ENCODE measurements at places on chromosomes 5 and 9.

DNA sequence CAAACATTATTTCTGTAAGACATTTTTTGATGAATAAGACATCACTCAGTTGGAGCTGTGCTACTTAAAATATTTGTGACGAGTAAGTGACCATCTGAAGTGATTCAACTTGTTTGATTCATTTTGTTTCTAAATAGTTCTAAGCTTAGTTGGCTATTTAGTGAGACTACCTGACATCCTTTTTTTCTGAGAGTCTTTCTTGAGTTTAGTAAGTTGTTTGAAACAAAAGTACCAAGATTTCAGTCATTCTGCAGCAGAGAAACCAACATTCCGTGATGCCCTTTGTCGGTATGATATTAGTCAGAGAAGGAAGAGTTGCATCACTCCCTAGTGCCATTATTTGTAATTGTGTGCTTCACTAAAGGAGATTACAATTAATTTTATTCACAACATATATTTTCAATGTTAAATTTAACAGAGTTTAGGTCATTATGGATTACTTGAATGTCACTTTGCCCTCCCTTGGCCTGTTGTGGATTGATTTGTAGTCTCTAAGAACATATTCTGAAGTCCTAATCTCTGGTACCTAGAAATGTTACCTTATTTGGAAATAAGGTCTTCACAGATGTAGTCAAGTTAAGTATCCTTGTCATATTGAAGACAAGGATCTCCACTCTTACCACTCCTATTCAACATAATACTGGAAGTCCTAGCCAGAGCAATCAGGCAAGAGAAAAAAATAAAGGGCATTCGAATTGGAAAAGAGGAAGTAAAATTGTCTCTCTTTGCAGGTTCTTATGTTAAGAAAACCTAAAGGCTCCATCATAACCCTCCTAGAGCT, 212.2 kb downstream of the PCSK1 start:
- DNase-seq, result no peak

GRCh38 chr5:19047277-19047676, 940.7 kb downstream of the CDH18 start:
- DNase-seq, result no peak

DNA sequence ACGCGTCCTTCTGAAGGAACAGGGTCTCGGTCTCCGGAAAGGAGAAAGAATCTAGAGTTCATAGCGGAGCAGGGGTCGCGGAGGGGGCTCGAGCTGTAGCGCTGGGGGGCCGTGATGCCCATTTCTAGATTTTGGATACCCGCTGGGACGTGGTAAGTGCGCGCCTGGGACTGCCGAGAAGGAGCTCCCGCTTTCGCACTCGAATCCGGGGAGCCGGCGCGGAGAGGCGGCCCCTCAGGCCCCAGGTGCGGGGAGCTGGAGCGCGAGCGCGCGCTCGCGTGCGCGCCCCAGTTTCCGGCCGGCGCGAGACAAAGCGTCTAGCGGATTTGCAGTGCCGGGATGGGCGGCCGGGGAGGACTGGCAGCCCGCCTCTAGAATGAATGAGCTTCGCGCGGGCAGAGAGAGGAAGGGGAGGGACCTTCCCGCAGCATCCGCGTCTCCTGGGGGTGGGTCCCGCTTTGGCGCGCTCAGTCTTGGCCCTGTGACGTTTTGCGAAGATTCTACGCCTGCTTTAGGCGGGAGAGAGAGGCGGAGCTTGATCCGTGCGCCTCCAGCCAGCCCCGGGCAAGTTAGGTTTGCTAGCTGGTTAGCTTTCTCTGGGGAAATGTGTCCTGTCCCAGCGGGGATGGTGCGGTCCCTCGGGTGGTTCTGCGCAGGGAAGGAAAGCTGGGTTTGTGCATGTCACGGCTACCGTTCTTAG, 1.2 kb downstream of the LMNB1 start:
- peak; percentile 93 for DNase-seq

- no peak for DNase-seq
Observed at GRCh38 chr9:91503673-91504081, 80.0 kb upstream of the NFIL3 start.

GRCh38 chr9:69317894-69318293, 7.1 kb upstream of the ENTREP1 start:
- DNase-seq, result no peak

- no peak for DNase-seq
Observed at GRCh38 chr5:135013947-135014570, 20.0 kb downstream of the PITX1 start.

DNA sequence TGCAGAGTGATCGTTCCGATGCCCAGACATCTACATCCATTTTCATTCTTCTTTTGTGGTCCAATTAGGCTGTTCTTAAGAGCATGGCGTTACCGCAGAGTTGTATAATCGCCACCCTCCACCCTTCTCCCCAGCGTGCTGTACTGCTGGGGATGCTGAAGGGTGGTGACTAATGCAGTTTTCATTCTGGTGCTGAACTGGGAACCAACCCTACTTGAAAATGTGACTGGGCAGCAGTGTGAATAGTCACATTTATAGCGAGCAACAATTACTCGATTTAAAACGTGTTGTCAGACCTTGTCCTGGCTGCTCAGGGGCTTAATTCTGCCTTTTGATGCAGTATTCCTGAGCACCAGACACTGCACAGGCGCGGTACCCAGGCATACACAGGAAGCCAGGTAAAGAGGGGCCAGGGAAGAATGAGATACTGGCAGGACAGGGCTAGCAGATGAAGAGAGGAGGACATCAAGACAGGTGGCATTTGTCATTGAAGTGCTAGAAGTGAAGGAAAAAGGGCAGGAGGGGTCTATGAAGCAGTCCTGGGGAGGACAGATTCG, 719 bp upstream of the ISCA1 start:
- DNase-seq, result no peak

- DNase-seq, result no peak
Observed at GRCh38 chr5:1205255-1206180, 4.1 kb downstream of the SLC6A19 start.

GRCh38 chr5:147504011-147504410, 5.9 kb downstream of the DPYSL3 start:
- no peak for DNase-seq

- DNase-seq, result peak; percentile 21
Observed at GRCh38 chr5:139847091-139847490, 51.5 kb downstream of the PSD2 start.

DNA sequence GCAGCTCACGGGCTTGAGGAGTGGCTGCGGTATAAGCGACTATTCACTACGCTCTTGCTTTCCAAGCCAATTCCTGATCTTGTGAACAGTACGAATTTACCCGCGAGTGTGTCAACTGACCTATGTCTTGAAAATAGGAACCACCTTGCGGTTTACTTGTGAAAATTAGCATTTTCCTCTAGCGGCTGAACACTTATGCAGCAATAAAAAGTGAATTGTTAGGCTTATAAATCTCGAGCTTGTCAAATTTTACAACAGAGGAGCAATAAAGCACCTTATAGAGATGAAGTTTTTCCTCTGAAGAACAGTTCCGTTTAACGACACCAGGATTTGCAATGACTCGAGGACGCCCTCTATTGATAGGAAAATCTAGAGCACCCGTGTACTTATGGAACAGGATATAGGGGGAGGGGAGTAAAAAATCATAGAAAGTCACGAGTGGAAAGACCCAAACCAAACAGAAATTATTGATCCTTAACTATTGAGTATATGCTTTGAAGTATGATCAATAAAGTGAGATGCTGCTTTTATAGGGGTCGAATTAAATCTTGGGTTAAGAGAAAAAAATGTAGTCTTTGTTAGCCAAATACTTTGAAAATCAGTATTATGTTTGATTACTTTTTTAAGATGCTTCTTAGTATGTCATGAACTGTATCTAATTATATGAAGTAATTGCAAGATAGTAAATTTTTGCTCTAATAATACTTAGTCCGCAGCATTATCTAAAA, 1.9 kb upstream of the RGMB start:
- no peak for DNase-seq

GRCh38 chr5:29277642-29278041, 1915.8 kb upstream of the CDH6 start:
- no peak for DNase-seq

DNA sequence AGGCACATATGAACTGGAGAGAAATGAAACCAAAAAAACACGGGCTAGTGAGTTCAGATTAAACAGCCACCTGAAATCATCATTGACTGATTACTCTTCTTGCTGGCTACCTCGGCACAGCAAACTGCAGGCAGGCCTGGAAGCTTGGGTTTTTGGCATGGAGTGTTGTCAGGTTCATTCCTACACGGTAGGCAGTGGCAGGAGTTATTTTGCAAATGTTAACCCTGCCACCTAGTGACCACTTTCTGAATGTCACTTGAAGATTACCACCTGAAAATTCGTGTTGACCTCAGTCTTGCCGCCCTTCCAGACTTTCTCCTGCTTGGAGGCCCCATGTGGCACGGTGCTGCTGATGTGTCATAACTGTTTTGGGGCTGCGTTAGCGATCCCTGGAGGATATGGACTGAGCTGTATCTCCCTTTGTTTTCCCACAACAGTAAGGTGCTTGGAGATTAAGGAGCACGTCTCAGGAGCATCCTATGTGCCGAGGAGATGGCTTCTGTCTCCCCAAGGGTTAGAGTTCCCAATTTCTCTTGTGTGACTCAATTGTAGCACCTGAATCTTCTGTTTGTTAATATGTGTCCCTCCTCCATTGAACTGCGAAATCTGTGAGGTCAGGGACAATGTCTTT, 12.7 kb upstream of the CD180 start:
- DNase-seq, result peak; percentile 73

- DNase-seq, result no peak
Observed at GRCh38 chr9:127112735-127113161, 9.7 kb downstream of the ANGPTL2 start.

- no peak for DNase-seq
Observed at GRCh38 chr9:131180454-131180853, 55.1 kb downstream of the NUP214 start.

- no peak for DNase-seq
Observed at GRCh38 chr9:81656004-81656403, 33.3 kb downstream of the TLE1 start.

DNA sequence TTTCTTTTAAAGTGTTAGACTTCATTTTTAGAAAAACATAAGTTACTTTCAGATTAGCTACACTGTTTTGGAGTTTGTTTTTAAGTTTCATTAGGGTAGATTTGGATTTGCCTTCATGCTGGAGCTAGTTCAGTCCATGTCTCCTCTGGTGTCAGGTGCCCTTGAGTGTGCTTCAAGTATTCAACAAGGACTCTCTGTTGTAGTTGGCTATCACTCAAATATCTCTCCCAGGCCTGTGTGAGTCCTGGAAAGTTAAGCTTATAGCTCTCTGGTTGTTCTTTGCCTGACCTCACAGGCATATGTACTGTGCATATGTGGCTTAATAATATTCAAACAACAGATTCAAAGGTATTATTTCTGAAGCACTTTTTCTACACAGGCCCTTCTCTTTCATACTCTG, 45.4 kb downstream of the PTBP3 start:
- no peak for DNase-seq

DNA sequence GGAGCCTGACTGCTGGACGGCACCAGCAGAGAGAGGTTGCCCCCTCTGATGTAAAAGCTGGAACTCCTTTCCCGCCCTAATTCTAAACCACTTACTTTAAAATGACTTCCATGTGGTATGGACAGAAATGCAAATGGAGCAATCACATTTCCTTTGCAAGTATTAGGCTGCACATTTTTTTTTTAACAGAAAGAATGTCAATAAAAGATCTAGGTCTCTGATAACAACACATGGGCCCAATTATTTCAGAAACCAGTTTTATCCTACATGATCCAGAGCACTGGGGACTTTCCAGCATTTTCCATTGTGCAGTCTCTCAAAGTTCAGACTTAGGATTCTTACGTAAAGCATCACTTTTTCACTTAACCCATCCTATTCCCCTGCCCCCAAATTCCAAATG, 203.7 kb downstream of the NXNL2 start:
- DNase-seq, result no peak

- DNase-seq, result no peak
Observed at GRCh38 chr5:74056107-74056788, 430.3 kb downstream of the ARHGEF28 start.

DNA sequence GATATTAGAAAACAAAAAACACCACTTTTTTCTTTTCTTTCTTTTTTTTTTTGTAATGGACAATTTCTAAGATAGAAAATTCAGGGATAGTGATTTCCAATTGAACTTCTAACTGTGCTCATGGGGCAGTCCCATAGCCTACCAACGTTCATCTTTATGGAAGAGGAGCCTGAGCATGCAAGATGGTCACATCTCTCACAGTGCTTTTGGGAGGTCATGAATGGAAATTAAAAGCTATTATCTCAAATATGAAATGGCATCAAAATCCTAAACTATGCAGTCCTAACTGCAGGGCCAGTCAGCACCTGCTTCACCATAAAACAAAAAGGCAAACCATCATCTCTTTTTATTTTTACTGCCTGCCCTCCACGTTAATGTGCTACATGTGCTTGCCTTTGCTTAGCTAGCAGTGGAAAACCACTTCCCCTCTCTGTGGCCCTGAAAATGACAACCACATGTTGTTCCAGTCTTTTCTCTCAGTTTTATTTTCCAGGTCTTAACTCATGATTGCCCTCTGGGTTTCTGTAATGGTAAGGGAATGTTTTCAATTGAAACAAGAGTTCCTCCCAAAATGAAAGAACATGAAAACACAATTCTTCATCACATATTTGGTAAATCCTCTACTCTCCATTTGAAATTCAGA, 16.7 kb downstream of the IFNB1 start:
- no peak for DNase-seq

- DNase-seq, result no peak
Observed at GRCh38 chr5:82480331-82480730, 202.2 kb upstream of the RPS23 start.

GRCh38 chr9:5884191-5884590, 6.5 kb upstream of the MLANA start:
- DNase-seq, result no peak

- DNase-seq, result peak; percentile 90
Observed at GRCh38 chr5:156920042-156920860, 42.8 kb downstream of the TIMD4 start.

- no peak for DNase-seq
Observed at GRCh38 chr9:137311171-137311985, 9.3 kb upstream of the NRARP start.

- no peak for DNase-seq
Observed at GRCh38 chr9:137836831-137837241, 40.7 kb upstream of the CACNA1B start.
